ENCODE measurements at places on chromosomes 3 and 15. TPM values are rescaled to one million over a fixed set of nuclear protein-coding genes. Genes with fewer than 3 reads are reported as not detected.

SKOR1 gene
- 1.6 TPM for total RNA-seq

IQCF5 gene
- not detected for total RNA-seq

MPI gene
- total RNA-seq, result 34.9 TPM

C2CD4A gene
- 0.27 TPM for total RNA-seq

CHD2 gene
- 83.1 TPM for total RNA-seq

CHRNA3 gene
- 10.3 TPM for total RNA-seq

ARHGEF26 gene
- 125 TPM for total RNA-seq

DNA sequence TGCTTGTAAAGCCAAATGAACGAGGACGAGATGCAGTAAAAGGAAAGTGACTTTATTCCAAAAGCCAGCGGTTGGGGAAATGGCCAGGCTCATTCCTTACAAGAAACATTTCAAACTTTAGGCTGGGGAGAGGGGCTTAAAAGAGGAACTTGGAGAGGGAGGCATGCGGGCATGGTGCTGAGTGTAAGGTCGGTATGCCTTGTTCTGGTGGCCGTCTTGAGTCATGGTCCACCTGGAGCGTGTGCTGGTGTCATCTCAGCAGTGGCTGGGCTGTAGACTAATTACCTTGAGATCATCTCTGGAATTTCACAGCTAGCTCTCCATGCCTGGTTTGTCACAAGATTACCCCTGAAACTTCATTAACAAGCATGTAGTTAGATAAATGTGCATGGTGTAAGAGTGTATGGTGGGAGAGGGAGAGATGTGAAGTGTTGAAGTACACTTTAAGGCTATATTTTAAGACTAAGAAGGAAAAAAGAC, 156.4 kb upstream of the PFN2 start:
- H3K27ac ChIP-seq, result no peak overlapping the region
- no peaks in the 10 kb centered on the region for H3K27me3 ChIP-seq
- H3K4me3 ChIP-seq, result no peak overlapping the region
- no peaks in the 10 kb centered on the region for H3K4me1 ChIP-seq

DNA sequence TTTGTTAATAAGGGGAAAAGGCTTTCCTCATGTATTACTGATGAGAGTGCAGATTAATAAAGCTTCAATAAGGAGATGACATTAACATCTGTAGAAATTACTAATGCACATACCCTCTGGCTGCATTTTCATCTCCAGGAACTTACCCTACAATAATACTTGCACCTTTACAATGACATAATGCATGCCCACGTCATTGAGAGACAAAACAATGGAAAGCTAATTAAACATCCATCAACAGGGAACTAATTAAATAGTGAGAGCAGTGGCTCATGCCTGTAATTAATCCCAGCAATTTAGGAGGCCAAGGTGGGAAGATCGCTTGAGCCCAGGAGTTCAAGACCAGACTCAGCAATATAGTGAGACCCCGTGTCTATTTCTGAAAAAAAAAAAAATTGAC, 32.8 kb upstream of the DET1 start:
- H3K4me3 ChIP-seq, result no peak overlapping the region
- no peaks in the 10 kb centered on the region for H3K36me3 ChIP-seq
- no peaks in the 10 kb centered on the region for H3K4me1 ChIP-seq
- no peaks in the 10 kb centered on the region for H3K27me3 ChIP-seq
- no peak for DNase-seq

DNA sequence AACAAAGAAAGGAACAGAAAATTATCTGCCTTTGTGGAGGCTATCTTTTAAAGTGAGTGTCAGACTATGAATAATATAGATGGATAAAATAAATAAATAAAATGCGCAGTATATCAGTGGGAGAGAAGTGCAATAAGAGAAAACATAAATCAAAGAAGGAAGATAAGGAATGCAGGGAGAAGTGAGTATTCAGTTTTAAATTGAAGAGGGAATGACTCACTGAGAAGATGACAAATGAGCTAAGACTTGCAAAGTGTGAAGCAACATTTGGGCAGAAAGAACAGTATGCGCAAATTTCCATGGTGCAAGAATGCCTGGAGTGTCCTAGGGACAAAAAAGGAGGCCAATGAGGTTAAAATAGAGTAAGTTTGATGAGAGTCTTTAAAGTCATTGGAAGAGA, 1300.1 kb upstream of the ALCAM start:
- DNase-seq, result no peak
- no peak overlapping the region for H3K4me3 ChIP-seq
- no peaks in the 10 kb centered on the region for H3K36me3 ChIP-seq
- H3K4me1 ChIP-seq, result no peaks in the 10 kb centered on the region
- H3K27ac ChIP-seq, result no peak overlapping the region
- no peaks in the 10 kb centered on the region for H3K27me3 ChIP-seq

DNA sequence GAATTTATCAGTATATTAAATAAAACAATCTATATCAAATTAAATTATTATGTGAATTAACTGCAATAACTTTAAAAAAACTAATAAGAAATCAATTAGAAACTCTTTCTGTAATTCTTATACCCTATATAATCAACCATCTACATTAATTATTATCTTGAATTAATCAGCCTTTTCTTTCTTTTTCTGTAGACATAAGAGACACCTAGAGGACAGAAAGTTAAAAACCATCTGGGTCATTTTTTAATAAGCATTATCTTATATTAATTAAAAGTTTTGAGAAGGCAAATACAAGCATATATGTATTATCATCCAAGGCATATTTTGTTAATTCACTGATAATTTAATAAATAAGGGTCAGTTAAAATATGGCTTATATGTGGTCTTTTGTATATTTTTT, 24.2 kb upstream of the SLC25A26 start:
- no peaks in the 10 kb centered on the region for H3K4me1 ChIP-seq
- no peak overlapping the region for H3K27ac ChIP-seq
- H3K36me3 ChIP-seq, result no peaks in the 10 kb centered on the region
- H3K4me3 ChIP-seq, result no peak overlapping the region
- DNase-seq, result no peak

DNA sequence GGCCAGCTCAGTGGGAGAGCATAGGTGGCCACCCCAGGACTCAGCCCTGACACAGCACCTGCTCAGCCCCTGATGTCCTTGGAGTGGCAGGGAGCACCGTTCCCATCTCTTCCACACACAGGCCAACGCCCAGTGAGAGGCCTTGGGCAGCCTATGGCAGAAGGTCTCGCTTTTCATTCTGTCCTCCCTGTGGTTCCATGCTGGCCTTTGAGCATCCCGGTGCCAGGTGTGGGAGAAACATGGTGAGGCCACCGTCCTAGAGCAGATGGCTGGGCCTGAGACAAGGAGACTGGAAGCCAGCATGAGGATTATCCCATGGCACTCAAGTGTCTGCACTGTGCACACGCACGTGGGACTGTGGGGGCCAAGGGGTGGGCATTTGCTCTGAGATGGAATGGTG, 25.1 kb downstream of the ADCY5 start:
- H3K4me3 ChIP-seq, result no peak overlapping the region
- peak overlapping the region; percentile 91 for H3K27ac ChIP-seq
- H3K27me3 ChIP-seq, result no peaks in the 10 kb centered on the region
- no peak for DNase-seq

DNA sequence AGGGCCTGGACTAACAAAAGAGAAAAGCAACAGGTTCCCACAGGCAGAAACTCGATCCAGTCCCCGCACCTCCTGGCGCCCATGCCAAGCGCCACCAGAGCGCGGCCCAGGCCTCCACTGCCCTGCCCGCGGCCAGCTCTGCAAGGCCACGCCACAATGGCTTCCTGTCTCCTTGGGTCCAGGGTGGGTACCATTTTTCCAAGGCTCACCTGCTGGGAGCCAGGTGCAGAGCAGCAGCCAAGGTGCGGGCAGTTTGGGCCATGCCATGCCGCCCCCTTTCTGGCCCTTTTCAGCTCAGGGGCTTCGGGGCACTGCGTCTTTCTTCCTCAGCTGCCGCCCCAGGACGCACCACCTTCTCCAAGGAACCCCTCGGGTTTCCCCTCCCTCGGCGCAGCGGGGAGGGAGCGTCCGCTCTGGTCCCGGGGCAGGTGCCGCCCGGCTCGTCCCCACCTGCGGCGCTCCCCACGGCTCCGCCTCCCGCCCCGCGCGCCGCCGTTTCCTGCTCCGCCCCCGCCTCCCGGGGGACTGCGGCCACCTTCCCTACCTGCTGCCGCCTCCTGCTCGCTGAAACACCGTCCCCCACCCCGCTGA, at the start of gene ILDR1:
ILDR1 (minus strand) TSS at position 437 of the 591 bp plus-strand sequence; CDS start at position 267, 170 bp downstream.
- H3K4me1 ChIP-seq, result no peaks in the 10 kb centered on the region
- H3K4me3 ChIP-seq, result peak within 1 kb of the TSS; percentile 20
- no peaks in the 10 kb centered on the region for H3K36me3 ChIP-seq
- H3K27me3 ChIP-seq, result peaks cover 24% of the 10 kb centered on the region

DNA sequence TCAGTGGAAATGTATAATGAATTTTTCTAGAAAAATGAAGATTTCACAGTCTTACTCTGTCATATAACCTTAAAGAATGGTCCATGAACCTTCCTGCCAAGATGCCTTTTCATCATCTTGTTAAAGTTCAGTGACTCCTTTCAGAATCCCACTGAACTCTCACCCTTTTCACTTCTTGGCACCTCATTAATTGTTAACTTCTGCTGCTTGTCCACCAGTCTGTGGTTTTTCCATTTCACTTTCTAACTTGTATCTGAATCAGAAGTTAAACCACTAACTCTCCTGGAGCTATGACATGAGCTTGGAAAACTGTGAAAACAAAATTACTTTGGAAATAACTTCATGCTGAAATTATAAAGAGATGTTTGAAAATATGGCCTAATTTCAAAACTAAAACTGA, 281.2 kb upstream of the ALCAM start:
- DNase-seq, result no peak
- no peak overlapping the region for H3K27ac ChIP-seq
- H3K4me1 ChIP-seq, result peaks cover 9% of the 10 kb centered on the region
